ENCODE measurements at places on chromosomes 1 and 21.

DNA sequence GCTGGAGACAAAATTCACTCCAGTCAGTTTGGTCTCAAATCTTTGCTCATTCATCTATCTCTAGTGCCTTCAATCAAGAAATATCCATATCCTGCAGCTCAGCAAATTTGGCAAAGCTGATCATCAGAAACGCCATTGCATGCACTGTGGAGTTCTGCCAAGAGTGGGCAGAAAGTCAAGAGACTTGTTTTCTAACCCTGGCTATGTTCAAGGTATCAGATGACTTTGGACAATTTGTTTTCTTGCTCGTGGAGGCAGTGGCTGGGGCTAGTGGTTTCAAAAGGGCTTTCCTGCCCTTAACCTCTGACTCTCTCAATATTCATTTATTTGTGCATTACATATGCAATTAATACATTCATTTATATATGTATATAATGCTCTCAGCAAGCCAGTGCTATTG lies 12.8 kb upstream of the LRRC52 start:
- no peak for DNase-seq

GRCh38 chr1:100583827-100584226 lies 45.9 kb downstream of the GPR88 start:
- no peak for DNase-seq

GRCh38 chr1:207021139-207021861 lies 11.3 kb downstream of the C1orf116 start:
- no peak for DNase-seq

GRCh38 chr1:74767490-74767889 lies 34.5 kb downstream of the TYW3 start:
- no peak for DNase-seq

- no peak for DNase-seq
These were observed 1531.5 kb upstream of the B3GALT2 start for GRCh38 chr1:194717941-194718340.

DNA sequence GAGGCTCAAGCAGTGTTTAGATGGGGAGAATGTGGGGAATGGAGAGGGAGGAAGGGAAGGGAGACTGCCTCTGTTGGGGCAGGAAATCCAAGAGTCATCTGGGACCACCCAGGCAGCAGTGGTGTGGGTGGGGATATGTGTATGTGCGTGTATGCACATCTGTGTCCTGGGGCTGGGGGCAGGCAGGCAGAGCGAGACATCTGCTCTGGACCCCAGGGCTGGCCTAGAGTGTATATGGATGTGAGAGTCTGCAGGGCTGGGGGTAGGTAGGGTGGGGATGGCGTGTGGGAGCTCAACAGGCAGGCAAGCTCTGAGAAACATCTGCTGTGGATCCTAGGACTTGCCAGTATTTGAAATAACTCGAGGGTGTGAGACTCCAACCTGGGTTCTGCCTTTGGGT lies 3.5 kb downstream of the PTCH2 start:
- no peak for DNase-seq

DNA sequence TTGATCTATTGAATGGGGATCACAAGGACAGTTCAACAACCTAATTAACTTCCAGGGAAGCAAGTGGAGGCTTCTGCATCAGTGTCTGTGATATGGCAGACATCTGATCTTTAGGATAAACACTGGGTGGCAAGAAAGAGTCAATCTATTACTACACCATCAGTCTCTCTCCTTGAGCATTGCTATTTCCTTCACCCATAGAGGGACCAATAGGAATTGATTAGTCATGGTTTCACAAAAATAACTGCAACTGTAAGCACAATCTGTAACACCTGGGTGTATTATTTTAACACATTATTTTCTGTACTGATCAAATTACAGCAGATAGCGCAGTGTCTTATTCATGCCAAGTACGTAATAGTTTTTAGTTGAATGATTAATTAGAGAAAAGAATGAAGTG lies 50.3 kb downstream of the USP24 start:
- no peak for DNase-seq

DNA sequence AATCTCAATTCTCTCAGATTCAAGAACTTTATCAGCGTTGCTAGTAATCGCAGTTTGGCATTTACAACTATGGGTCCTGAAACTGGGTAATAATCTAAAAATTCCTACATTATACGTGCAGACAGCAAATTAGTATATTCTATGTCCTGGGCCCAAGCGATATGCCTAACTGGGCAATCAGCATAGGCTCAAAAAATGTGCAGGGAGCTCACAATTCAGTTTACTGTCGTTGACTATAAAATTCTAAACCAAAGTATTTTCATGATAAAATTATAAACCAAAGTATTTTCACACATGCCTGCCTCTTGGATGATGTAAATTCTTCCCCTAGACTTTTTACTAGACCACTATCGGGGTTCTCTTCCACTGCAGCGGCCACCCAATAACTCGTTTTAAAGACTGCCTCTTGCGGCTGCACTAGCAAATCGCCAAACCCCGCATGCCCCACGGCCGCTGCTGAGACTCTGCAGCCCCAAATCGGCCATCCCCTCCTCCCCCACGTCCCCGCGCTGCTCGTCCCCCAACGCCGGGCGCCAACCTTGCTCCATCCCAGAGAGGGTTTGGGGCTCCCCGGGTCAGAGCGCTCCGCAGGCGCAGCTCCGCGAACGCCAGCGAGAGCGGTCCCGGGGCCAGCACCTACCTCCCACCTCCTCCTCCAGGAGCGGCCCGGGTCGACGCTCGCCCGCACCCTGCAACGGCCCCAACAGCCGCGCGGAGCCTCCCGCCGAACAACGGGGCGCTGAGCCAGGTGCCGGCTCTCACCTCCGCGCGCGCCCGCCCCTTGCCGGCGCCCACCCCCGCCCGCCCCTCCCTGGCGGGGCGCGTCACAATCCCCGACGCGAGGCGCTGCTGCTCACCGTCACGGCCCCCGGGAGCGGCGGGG lies 506 bp downstream of the SSX2IP start:
- peak; percentile 93 for DNase-seq

DNA sequence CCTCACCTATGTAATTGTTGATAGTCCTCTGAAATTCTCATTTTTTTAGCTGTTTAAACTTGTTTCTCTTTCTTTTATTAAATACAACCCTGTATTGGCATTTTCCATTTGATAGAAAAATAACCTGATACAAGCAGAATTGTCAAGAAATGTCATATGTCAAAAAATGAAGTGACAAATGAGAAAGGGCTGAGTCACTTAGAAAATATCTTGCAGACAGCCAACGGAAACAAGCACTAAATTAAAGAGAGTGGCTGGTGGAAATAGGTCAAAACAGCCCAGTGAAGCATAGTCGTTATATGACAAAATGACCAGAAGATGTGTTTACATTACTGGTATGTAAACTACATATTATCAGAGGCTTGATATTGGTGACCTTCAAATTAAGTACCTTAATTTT lies 484.4 kb downstream of the PLA2G4A start:
- no peak for DNase-seq

GRCh38 chr1:94608852-94609530 lies 67.4 kb upstream of the F3 start:
- DNase-seq: no peak

DNA sequence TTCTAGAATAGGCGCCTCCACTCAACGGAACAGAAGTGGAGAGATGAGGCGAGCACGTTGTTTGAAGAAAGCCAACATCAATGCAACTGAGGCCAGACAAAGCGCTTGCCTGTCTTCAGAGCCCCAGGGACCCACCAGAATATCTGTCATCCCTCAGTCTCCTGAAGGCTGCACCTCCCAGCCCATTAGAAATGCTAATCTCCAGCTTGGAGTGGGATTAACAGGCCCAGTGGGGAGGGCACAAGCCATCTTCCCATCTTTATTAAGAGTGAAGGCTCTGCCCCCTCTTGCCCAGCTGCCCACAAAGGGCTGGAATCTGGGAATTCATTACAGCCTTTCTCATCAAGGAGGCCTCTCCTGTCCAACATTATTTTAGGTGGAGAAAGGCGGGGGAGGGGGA lies 16.8 kb upstream of the CNTN2 start:
- DNase-seq: no peak

DNA sequence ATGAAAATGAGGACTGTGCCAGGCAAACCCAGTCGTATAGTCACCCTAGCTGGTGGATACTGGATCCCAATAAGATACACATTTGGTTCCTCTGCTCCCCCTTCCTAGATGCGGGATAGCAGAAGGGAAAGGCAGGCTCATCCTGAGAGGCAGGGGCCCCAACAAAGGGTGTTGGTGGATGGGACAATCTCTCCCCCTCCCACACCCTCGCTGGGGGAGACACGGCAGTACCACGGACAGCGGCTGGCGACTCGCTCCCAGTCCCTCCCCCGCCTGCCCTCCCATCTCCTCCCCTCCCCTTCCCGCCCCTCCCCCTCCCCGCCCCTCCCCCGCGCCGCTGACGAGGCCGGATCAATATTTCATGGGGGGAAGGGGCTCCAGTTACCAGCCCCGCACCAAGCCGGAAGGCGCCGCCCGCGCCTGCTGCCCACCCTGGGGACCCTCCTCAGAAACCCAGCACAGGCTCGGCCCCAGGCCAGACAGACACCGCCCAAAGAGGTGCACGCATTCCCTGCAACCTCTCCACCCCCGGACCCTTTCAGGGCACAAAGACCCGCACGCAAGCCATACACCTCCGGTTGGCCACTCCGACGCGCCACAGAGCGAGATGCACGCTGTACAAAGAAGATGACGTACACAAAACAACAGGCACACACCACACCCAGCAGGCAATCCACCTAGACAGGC lies 11.5 kb downstream of the RIMS3 start:
- DNase-seq: no peak

DNA sequence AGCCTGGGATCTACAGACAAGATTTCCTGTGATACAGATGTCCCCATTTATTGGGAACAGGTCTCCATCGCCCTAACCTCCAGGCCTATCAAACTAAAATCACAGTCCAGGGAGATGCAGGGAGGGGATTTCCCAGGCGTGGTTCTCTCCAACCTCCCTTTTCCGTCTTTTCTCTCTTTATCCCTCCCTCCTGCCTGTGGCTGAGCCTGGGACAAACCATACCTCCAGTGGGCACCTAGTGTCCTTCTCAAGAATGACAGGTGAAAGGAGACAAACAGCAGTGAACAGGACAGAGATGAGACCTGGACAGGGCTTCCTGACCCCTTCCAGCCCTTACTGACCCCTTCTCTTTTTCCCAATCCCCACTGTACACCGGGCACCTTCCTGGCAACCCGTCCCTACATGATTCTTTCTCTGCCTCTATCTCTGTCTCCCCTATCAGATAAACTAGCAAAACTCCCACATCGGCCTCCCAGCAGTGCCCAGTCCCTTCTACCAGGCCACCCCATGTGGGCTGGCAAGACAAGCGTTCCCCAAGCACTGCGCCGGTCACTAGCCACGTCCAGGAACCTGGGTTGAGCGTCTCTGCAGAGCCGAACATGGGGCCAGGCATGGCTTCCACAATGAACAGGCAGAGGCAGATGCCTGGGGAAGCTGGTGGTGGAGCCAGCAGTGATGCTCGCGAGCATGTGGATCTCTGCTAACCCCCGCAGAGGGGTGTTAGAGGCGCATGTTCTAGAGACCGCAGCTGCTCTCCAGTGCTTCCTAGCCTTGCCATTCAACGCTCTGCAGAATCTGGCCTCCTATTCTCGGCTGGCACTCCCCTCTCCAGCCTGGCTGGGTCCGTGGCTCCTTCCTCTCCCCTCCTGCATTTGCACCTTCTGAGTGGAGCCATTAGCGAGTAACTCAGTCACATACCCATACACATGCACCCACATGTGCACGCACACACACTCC lies 54.7 kb downstream of the ELK4 start:
- DNase-seq: no peak

DNA sequence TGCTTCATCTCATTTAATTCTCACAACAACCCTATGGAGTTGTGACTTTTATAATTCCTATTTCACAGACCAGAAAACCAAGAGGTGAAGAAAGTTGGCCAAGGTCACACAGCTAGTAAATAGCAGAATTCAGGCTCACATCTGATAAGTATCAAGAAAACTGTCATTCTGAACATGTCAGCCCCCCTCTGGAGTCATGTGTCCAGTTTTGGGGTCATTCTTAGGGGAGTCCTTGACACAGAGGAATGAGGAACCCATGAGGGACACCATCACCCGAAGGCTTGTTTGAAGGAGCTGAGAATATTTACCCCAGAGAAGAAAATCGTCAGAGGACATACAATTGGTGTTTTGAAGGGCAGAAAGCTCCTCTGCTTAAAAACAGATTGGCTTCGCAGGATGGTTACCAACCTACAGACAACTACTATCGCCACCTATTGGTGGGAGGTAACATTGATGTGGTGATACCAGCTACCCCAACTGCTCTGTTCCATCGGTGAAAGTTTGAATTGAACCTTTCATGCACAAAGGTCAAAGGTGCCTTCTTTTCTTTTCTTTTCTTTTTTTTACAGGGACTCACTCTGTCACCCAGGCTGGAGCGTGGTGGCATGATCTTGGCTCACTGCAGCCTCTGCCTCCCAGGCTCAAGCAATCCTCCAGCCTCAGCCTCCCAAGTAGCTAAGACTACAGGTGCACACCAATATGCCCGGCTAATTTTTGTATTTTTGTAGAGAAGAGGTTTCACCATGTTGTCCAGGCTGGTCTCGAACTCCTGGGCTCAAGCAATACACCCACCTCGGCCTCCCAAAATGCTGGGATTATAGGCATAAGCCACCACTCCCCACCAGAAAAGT lies 31.3 kb downstream of the NCMAP start:
- peak; percentile 47 for DNase-seq

- DNase-seq: no peak
These were observed 6.3 kb downstream of the SLC2A7 start for GRCh38 chr1:9019896-9020295.

DNA sequence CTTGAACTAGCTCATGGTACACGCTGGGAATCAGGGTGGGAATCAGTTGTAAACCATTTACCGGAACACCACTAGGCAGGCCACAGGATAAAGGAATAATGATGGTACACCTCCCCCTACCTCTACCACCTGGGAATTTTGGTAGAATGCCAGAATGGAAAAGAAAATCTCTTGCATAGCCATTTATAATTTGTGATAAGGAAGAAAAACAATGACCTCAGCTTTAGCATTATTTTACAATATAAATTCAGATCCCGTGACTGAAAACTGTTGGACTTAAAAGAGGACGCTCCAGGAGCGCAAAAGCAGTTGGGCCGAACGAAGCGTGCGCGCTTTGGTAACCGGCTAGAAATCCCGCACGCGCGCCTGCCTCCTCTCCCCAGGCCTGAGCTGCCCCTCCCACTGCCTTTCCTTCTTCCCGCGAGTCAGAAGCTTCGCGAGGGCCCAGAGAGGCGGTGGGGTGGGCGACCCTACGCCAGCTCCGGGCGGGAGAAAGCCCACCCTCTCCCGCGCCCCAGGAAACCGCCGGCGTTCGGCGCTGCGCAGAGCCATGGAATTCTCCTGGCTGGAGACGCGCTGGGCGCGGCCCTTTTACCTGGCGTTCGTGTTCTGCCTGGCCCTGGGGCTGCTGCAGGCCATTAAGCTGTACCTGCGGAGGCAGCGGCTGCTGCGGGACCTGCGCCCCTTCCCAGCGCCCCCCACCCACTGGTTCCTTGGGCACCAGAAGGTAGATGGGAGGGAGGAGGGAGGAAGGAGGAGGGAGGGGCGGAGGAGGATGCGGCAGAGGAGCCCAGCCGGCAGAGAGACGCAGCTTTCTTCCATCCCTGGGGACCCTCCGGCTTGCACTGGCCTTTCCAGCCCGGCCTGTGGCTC lies at the start of gene CYP4X1:
Gene CYP4X1, plus strand, starts transcription at position 402 of the 873 bp plus-strand sequence. Its CDS starts 149 bp downstream, at position 551.
- DNase-seq: no peak
